ENCODE measurements at places on chromosomes 16 and 17.

DNA sequence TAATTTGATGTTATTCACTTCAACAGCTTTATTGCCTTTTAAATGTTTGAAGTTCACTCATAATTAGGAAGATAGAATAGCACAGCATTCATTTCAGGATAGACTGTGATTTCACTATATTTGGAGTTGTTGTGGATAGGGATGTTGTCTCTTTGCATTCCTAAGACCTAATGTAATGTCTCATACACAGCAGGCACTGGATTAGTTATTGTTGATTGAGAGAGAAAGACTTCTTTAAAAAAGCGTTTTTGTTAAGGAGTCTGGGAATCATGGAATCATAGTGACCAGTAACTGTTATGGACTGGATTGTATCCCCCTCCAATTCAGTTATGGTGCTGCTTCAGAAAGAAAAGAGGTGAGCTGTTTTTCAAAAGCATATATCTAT, 122.0 kb downstream of the USP22 start:
- DNase-seq = no peak

DNA sequence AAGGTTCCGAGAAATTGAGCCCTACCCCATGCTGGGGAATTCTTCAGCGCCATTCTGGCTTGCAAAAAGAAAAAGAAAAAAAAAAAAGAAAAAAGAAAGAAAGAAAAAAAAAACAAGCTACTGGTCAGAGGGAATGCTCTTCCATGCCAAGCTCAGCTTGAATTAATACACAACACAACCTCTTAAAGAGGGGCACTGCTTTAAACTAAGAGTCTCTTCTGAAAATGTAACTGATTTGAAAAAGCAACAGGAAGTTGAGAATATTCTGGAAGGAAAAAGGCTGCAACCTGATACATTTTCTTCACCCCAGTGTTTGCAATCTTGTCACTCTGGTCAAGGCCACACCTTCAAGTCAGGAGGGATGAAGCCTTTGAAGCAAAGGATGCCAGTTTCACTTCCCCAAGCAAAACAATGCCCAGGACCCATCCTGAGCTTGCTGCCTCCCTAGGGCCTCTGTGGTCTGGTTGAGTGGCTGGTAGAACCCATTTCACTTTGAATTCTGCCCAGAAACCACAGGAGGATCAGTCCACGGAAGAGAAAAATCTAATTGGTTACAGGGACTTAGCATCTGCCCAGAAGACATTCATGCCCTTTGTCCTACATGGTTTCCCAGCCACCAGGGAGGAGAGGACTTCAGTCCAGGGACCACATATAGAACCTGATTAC, 389.7 kb downstream of the SOX9 start:
- no peak for DNase-seq

DNA sequence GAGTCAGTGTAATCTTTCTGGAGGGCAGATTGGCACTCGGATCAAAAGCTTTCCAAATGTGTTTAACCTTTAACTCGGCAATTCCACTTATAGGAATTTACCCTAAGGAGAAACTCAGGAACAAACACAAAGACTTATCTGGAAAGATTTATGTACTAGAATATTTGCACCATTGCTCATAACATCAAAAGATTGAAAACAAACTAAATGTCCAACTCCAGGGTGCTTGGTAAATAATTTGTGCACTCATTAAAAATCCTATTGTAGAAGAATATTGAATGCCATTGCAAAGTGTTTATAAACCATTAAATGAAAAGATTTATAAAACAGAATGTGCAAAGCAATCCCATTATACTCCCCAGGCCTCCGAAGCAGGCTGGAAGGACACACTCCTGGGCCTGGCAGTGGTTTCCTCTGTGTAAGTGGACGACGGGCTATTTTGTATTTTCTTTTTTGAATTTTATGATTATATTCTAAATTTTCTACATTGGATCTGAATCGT, 18.7 kb upstream of the RBFOX3 start:
- no peak for DNase-seq

DNA sequence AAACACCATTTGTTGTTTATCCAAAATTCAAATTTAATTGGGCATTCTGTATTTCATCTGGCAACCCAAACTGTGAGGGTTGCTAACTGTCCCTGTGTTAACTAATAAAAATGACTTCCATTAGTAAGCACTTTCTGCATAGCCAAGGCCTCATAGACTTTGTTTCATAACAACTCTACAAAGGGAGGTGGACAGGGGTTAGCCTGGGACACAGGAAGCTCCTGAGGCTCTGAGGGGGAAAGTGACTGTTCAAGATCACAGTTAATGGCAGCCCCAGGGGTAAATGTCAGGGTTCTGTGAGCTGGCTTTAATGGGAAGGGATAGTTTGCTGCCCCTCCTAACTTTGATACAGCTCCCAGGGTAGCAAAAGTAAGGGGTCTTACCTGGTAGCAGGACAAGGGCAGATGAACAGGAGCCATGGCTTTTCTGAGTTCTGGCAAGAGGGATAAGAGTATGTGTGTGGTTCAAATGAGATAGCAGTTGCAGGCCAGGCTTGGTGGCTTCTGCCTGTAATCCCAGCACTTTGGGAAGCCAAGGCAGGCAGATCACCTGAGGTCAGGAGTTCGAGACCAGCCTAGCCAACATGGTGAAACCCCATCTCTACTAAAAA, 2.2 kb downstream of the HEATR9 start:
- no peak for DNase-seq

DNA sequence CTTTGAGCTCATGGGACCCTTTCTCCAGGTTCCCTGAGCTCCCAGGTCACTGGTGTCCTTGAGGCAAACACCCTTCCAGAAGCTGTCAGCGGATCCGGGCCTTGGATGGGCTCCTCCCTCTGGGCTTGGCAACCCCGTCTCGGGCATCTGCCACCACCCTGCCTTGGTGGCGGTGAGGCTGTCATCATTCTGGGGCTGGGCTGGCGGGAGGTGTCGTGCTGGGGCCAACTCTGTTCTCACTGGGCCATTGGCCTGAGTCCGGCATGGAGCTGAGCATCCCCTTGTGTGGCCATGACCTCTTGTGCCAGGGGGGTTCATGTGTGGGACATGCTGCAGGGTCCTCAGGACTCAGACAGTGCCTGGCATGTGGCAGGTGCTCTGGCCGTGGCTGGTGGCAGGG, 197.6 kb downstream of the LAT start:
- DNase-seq = no peak

Data from activated CD4-positive, alpha-beta memory T cell treated with anti-CD3 and anti-CD28 coated beads for 36 hours (primary cell).